ENCODE measurements at places on chromosomes 3 and 15.

GRCh38 chr3:105429034-105429762 is 62.5 kb downstream of the ALCAM start:
- no peak for DNase-seq

GRCh38 chr3:197801891-197802778 is 11.1 kb downstream of the LRCH3 start:
- no peak for DNase-seq

DNA sequence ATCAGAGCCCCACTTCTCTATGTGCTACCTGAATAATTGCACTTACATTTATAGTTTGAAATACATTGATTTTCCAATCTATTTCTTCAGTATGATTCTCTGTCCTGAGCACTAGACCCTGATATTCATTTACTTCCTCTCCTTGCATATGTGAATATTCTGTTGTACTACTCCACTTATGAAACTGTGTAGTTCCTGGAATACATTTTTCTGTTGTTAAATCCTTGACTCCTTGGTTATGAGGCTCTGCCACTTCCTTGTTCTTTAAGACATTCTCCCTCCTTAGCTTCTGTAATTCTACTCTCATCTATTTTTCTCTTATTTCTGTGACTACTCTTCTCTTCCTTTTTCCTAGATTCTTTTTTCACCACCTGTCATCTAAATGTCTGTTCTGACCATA is 12.9 kb upstream of the MGA start:
- DNase-seq, result no peak

GRCh38 chr3:73571238-73571794 is 53.4 kb downstream of the PDZRN3 start:
- DNase-seq, result no peak

DNA sequence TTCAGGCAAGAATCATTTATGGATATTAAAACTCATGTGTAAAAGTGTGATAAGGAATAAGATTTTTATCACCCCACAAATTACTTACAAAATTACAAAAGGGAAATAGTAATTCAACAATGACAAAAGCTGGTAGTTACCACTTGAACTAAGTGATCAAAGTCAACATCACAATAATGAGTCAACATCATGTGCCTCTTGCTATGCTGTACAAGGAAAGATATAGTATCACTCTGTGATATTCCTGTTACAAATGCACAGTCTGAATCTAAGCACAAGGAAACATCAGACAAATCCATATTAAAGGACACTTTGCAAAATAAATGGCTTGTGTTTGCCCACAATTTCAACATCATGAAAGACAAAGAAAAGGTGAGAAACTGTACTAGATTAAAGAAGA is 90.5 kb upstream of the PLCL2 start:
- no peak for DNase-seq

GRCh38 chr15:31309893-31310606 is 16.6 kb upstream of the KLF13 start:
- DNase-seq, result no peak

DNA sequence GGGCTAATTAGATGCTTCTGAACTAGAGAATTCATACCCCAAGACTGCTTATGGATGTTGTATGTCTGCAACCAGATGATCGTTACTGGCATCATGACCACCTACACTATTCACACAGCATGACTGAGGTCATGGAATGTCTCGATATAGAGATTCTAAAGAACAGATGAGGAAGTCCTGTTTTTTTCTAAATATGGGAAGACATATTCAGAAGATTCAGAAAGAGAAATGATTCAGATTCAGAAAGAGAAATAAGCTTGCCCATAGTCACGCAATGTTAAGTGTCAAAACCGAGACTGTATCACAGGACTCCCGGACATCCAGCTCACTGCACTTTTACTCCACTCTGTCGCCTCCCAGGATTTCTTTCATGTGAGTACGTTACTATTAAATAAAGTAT is 136.2 kb downstream of the TPRG1 start:
- no peak for DNase-seq

DNA sequence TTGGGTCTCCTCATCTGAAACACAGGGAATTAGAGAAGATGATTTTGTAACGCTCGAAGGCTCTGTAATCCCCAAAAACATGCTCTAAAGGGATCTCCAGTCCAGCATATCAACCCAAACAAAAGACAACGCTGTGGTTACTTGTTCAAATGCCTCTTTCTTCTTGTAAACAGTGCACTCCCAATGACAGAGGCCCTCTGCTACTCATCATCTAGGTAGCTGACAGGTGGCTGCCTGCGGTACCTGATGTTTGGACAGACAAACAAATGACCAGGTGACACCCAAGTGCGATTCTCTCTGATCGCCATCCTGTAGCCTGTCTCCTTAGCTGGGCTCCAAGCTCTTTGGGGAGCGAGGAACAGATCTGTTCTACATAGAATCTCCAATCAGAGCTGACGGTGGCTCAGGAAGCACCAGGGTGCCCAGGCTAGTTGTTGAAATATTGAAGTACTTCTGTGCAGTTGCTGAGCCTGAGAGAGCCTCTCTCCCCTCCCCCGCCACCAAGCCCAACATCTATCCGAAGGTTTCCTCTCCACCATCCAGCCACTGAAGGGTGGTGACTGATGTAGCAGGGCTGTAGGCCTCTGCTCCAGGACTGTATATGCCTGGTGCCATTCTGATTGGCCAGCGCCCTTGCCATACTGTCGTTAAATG is 238.7 kb downstream of the XXYLT1 start:
- DNase-seq, result no peak

- no peak for DNase-seq
Measured at GRCh38 chr3:73212683-73213082, 151.2 kb downstream of the EBLN2 start.

DNA sequence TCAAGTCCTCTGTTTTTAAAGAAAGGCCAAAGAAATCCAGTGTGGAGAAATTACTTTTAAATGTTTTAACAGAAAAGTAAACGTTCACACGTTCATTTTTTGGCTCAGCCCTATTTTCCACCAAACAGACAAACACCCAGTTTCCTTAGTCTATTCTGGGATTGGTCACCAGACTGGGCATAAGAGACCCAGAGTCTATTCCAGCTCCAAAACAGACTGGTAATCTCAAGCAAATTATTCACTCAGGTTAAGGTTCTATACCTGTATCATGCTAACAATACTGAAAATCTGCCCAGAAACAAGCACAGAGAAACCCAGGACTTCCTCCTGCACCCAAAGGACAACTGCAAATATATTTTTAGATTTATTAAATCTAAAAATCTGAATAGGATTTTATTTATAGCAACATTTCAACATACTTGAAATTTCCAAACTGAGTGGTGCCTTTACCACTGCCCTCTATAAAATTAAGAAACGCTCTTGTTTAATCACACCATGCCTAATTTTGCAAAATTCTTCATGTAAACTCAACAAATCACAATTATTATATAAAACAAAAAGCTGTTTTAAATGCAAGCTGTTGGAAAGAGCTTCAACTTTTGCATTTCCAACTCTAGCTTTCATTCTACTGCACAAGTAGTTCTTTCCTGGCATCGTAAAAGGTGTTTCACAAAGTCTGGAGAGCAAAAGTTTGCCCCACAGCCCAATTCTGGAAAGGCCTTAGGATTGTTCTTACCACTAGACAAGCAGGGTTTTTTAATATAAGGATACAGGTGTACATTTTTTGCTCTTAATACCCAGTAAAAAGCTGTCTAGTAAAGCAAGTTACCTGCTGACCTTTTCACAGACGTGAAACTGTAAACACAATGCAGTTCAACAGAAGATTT is 18.7 kb downstream of the ZNF148 start:
- DNase-seq, result no peak

DNA sequence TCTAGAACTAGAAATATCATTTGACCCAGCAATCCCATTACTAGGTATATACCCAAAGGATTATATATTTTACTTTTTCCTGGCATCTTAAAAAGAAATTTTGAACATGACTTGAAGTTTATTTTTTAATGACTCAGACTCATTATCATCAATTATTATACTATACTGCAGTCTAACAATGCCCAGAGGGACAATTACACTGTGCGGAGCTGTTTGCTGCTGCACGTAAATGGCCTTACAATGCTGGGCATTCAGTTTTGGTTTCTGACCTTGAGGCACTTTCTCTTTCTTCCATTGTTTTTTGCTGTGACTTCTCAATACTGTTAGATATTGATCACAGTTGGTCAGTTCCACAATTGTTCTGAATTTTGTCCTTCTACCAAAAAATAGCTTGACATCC is 128.8 kb downstream of the GBE1 start:
- no peak for DNase-seq

DNA sequence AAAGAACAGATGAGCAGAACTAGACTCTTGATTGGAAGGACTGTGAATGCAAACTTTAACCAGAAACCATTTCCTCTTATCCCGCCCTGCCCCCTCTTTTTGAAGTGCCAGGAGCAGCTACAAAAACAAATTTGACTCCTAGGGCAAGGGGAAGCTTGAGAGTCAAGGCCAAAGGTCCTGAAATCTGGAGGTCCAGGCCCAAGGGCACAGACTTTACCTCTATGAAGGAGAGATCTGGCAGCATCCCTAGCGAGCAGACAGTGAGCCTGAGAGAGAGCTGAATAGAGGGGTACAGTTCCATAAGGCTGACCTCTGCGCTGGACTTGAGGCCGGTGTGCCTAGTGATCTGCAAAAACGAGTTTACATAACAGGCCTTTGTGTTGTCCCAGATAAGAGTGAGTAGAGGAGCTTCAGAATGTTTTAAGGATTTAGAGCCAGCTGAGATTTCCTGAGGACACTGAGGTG is 5.1 kb downstream of the RAB43 start:
- DNase-seq, result no peak

DNA sequence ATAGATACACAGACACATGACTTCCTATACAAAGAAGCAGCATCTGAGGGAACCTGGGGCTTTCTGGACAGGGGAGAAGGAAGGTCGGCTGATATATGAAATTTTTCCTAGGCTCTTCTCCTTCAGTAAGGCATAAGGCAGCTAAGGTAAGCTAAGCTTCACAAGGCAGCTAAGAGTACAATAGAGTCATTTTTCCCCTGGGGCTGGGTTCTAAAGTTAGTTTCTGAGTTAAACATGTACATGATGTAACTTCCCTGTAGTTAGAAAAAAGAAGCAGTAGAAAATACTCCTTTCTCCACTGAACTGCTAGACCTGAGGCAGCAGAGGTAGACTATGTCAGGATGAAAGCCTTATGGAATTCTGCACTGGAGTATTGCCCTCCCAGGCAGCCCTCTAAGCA is 109.6 kb downstream of the PLD1 start:
- no peak for DNase-seq

DNA sequence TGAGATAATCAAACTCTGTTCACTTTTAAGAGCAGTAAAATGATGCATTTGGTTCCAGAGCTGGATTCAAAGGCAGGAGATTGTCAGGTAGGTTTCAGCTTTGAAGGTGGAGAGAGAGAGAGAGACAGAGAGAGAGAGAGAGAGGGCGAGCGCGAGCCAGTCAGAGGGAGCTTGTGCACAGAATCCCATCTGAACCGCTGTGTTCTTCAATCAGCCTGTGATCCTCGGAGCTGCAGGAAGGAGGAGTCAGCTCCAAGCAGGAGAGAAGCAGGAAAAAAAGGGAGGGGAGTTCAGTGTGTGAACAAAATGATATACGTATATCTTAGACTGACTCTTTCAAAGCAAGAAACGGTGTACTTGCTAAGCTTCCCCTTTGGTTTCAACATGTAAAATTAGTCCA is at the start of gene GPR149:
Gene GPR149, minus strand, starts transcription at position 177 of the 400 bp plus-strand sequence. CDS start 575 bp downstream, outside the sequence.
- DNase-seq, result no peak

DNA sequence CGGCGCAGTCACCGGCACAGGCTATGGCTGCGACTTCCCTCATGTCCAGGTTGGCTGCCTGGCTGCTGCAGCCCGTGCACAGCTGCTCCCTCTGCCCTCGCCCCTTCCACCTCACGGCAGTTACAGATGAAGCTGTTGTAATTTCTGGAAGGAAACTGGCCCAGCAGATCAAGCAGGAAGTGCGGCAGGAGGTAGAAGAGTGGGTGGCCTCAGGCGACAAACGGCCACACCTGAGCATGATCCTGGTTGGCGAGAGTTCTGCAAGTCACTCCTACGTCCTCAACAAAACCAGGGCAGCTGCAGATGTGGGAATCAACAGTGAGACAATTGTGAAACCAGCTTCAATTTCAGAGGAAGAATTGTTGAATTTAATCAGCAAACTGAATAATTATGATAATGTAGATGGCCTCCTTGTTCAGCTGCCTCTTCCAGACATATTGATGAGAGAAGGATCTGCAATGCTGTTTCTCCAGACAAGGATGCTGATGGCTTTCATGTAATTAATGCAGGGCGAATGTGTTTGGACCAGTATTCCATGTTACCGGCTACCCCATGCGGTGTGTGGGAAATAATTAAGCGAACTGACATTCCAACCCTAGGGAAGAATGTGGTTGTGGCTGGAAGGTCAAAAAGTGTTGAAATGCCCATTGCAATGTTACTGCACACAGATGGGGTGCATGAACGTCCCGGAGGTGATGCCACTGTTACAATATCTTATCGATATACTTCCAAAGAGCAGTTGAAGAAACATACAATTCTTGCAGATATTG is 13.2 kb upstream of the GNB4 start:
- DNase-seq, result no peak

GRCh38 chr3:169886671-169887070 is 16.9 kb upstream of the LRRC31 start:
- DNase-seq, result no peak

GRCh38 chr3:55207744-55208143 is 279.4 kb downstream of the WNT5A start:
- no peak for DNase-seq

DNA sequence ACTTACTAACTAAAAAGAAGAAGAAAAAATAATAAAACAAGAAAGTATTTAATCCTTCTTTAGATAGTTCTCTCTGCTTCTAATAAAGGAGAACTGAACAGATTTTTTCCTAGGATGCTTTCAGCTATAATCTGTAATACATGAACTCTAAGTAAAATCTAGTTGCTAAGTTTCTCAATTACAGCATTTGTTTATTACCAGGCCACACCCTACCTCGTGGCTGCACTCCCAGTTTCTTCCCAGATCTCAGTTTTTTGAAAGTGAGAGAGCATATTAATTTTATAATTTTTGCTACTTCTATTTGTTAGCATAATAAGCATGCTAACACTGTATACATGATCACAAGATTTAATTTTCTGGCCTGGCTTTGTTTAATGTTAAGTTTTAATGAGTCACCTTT is 258.3 kb downstream of the IL5RA start:
- DNase-seq, result no peak

DNA sequence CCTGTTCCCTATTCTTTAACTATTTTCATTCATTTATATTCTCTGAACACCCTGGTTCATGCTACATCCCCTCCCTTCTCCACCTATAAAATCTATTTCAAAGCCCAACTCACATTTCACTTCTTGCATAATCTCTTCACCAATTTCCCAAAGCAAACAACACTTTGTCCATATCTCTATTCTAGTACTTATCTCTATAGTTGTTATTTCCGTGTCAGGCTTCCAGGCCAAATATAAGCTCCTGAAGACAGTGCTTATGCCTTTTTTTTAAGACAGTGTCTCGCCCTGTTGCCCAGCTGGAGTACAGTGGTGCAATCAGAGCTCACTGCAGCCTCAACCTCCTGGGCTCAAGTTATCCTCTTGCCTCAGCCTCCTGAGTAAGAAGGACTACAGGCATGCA is 43.6 kb downstream of the DNAH12 start:
- DNase-seq, result no peak

GRCh38 chr3:27596334-27596841 is 112.2 kb upstream of the SLC4A7 start:
- no peak for DNase-seq

GRCh38 chr3:155394240-155394639 is 100.8 kb upstream of the STRIT1 start:
- DNase-seq, result no peak

GRCh38 chr3:48437812-48438211 is 2.1 kb downstream of the CCDC51 start:
- DNase-seq, result no peak
